ENCODE measurements at places on chromosomes 6 and 20. TPM values are rescaled to one million over a fixed set of nuclear protein-coding genes. Genes with fewer than 3 reads are reported as not detected.

NOX3 gene
- total RNA-seq = not detected

CPNE5 gene
- total RNA-seq = 0.88 TPM

PDSS2 gene
- total RNA-seq = 16.1 TPM

SLC35D3 gene
- total RNA-seq = 0.57 TPM

NOTCH4 gene
- 2.8 TPM for total RNA-seq

UBD gene
- total RNA-seq = not detected

WFDC12 gene
- not detected for total RNA-seq

- H3K27ac ChIP-seq = no peak overlapping the region
- no peaks in the 10 kb centered on the region for H3K36me3 ChIP-seq
- no peaks in the 10 kb centered on the region for H3K4me1 ChIP-seq
- no peak overlapping the region for H3K4me3 ChIP-seq
Measured at GRCh38 chr6:84876723-84877514, 112.5 kb upstream of the TBX18 start.

DNA sequence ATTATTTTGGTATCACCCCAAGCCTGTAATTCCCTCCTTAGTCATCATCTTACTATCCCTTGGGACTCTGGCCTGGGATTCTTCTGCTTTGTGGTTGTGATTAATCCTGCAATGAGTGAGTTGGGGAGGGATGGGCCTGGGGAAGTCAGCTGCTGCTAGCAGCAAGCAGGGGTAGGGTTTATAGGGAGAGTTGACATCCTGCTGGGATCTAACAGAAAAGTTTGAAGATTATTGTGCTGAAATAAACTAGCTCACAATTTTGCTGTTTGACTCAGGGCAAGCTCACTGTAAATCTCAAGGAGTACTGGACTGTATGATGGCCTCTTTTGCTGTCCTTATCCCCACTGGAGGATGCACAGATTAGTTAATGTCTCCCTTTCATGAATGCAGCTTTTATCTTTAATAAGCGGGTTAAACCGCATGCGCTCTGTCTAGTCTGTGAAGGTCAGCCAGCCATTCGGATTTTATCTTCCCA is 83.4 kb downstream of the JARID2 start:
- H3K27ac ChIP-seq = no peak overlapping the region
- no peaks in the 10 kb centered on the region for H3K36me3 ChIP-seq
- H3K4me1 ChIP-seq = peaks cover 28% of the 10 kb centered on the region
- H3K27me3 ChIP-seq = no peaks in the 10 kb centered on the region

- H3K27me3 ChIP-seq = peaks cover 2% of the 10 kb centered on the region
- H3K27ac ChIP-seq = peak overlapping the region; percentile 77
- peak overlapping the region; percentile 81 for H3K4me3 ChIP-seq
- DNase-seq = peak; percentile 68
Measured at GRCh38 chr20:43667341-43668132, 623 bp downstream of the MYBL2 start.

DNA sequence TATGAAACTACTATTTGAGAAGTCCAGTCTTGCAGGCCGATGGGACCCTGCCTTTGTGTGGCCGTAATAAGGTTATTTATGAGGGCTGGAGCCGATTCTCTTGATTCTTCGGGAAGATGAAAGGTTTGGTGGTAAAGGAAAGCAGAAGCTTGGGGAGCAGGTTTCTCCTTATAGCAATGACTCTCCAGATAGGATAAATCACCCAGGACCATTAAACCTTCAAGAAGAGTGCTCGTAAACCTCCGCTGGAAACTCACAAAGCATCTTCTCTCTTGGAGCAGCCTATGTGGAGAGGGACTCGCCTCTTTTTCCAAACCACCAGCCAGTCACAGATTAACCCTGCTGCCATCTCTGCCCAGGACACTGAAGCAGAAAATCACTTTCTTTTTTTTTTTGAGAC is 69.6 kb upstream of the SALL4 start:
- H3K4me3 ChIP-seq = no peak overlapping the region
- H3K4me1 ChIP-seq = no peaks in the 10 kb centered on the region
- no peak for DNase-seq
- H3K27ac ChIP-seq = no peak overlapping the region
- H3K36me3 ChIP-seq = no peaks in the 10 kb centered on the region
- no peaks in the 10 kb centered on the region for H3K27me3 ChIP-seq

GRCh38 chr20:45300961-45301360 is 5.7 kb upstream of the RBPJL start:
- no peaks in the 10 kb centered on the region for H3K27me3 ChIP-seq
- H3K4me3 ChIP-seq = no peak overlapping the region
- no peaks in the 10 kb centered on the region for H3K36me3 ChIP-seq
- no peaks in the 10 kb centered on the region for H3K4me1 ChIP-seq
- peak; percentile 79 for DNase-seq

- DNase-seq = no peak
- H3K4me3 ChIP-seq = no peak overlapping the region
- H3K36me3 ChIP-seq = no peaks in the 10 kb centered on the region
Measured at GRCh38 chr20:46468508-46468907, 44.9 kb downstream of the ZNF334 start.

- H3K27me3 ChIP-seq = no peaks in the 10 kb centered on the region
- no peak overlapping the region for H3K4me3 ChIP-seq
- H3K36me3 ChIP-seq = no peaks in the 10 kb centered on the region
Measured at GRCh38 chr20:61518424-61518951, 266.4 kb downstream of the CDH4 start.

GRCh38 chr20:2805689-2806350 is 5.4 kb upstream of the CPXM1 start:
- peak; percentile 61 for DNase-seq
- peaks cover 13% of the 10 kb centered on the region for H3K4me1 ChIP-seq
- H3K27me3 ChIP-seq = peaks cover 58% of the 10 kb centered on the region
- H3K36me3 ChIP-seq = no peaks in the 10 kb centered on the region

Data from H1 (cell line).